Uterus (tissue), 4 donors: ENCODE measurements at places on chromosomes 1 and 21. TPM values are rescaled to one million over a fixed set of nuclear protein-coding genes. Genes with fewer than 3 reads are reported as not detected.
A peak's percentile ranks its signal among the peaks of the same experiment; 100 is the strongest.

GRCh38 chr1:108316545-108316944 is 72.7 kb upstream of the NBPF4 start:
- DNase-seq, result no peak

DNA sequence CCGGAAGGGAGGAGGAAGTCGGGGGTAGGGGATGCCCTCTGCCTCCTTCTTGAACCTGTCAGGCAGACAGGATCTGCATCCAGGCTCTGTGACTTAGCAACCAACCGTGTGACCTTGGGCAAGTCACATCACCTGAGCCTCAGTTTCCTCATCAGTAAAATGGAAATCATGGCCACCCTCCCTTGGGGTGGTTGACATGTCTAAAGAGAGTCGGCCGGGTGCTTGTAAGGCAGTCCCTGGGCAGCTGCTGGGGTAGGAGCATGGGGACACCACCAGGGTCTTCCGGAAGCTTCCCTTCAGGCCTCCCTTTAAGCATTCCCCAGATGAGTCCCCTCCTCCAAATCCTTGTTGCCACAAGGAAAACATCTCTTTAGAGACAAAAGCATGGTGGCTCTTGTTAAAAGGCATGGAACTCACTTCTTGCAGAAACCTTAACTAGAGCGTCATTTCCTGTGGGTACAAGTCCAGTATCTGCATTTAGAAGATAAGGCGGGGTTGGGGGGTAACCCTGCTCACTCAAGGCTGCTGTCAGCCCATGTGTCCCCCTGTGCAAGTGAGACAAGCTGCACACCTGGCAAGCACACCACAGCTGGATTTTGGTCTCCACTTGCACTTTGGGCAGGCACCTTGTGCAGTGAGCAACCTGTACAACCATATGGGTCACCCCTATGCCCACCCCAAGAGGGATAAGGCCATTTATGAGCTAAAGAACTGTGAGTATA is 10.4 kb downstream of the CLCNKB start:
- DNase-seq, result no peak

GRCh38 chr21:41370840-41371684 is 9.2 kb downstream of the MX2 start:
- DNase-seq, result peak; percentile 8

DNA sequence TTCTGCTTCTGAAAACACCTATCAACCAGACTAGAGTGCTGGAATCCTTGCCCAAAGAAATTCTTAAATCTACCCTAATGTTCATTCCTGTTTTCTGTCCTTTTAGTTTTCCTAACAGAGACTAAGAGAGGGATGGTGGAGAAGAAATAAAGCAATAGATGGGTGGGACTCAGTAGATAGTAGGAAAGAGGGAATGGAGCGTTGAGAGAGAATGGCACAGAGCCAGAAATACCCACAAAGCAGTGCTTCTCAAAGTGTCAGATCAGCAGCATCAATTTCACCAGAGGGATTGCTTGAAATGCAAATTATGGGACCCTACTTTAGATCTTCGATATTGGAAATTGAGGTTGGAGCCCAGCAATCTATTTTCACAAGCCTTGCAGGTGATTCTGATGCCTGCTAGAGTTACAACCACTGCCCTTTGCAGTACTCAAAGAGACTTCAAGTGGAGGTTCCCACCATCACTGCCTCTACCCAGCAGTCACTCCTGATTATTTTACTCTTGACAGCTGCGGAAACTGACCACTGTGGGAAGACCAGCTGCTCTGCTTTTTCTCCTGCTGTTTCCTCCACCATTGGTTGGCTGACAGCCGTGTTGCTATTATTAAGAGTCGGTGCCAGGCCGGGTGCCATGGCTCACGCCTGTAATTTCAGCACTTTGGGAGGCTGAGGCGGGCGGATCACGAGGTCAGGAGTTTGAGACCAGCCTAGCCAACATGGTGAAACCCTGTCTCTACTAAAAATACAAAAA is 11.4 kb upstream of the PRPF3 start:
- DNase-seq, result no peak

- DNase-seq, result no peak
Measured at GRCh38 chr1:84174051-84174556, 30.0 kb downstream of the PRKACB start.

GRCh38 chr1:102897557-102897956 is 210.8 kb downstream of the COL11A1 start:
- no peak for DNase-seq

DNA sequence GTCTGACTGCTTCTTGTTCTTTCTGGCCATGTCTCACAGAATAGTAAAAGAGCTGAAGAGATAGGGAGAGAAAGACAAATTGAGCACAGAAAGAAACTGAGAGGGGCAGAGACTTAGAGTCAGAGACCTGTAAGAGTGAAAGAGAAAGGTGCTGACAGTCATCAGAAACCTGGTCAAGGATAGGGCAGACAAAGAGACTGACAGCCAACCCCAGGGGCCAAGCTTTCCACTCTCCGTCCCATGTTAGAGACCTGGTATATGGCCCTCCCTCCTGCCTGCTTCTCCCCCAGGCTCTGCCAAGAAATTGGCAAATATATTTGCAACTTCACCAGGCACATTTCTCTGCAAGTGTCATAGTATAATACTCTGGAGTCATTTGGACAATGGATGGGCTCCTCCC is 64.6 kb downstream of the RHBG start:
- DNase-seq, result no peak

DNA sequence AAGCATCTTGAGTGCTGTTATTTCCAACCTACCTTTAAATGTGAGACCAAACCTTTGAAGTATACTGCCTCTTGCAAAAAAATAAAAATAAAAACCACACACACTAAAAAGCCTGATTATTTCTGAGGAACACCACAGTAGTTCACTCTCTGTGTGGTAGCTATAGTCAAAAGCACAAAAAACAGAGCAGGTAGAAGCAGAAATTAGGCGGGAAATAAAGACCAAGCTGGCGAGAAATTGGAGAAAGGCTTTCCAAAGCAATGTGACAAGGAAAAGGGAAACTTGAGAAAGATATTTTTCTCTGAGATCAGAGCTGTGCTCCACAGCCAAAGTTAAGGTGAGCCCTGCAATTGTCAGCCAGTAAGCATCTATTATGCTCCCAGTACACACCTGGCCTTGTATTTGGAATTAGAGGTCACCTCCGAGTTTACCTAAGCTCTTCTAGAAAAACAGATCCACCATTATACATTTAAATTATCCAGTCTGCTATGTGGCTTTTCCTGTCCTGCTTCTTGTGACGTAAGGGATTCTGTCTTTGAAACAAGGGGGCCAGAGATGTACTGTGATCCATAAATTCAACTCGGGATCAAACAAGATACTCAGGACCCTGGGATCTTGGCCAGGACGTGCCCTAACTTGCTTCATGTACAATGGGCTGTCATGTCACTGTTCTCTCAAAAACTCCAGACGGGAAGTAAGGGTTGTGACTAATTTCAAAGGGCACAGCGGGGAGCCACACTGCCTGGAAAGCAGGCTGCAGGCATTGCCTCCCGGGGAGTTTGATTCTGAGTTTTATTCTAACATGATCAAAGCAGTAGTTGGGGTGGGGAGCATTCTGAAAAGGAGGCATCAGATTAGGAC is 39.8 kb upstream of the RAB4A start:
- DNase-seq, result no peak

DNA sequence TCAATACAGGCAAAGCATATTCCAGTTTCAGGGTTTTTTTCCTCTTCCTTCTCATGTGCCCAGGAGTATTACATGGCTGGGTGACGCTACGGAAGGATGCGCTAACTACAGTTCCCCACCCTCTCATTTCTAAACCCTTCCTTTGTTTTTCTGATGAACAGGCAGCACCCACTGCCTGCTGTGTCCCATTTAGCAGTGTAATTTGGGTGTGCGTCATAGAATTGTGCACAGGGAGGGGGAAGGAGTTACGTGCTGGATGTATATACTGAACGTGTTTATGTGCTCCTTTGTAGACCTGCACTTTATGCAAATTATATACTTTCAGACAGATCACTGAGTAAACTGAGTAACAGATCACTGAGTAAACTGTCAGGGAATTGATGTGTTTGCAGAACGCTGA is 44.5 kb downstream of the ELAPOR1 start:
- DNase-seq, result no peak

GRCh38 chr1:35576061-35576765 is 3.1 kb downstream of the TFAP2E start:
- DNase-seq, result no peak

- no peak for DNase-seq
Measured at GRCh38 chr1:45216200-45216541, 9.8 kb upstream of the ZSWIM5 start.

DNA sequence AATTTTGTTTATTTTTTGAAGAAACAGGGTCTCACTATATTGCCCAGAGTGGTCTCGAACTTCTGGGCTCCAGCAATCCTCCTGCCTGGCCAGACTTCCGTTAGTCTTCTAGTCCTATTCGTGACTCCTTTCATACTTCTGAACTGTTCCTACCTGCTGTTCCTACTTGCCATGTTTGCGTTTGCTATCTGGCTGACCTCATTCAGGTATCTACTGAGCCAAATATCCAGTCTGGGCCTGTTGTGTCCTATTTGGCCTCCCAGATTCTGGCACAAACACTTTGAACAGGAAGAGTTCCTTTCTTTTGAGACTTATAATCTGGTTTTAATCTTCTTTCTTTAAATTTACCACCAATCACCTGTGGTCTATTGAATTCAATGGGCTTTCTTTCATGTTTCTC is 6.9 kb upstream of the NR1I3 start:
- no peak for DNase-seq

DNA sequence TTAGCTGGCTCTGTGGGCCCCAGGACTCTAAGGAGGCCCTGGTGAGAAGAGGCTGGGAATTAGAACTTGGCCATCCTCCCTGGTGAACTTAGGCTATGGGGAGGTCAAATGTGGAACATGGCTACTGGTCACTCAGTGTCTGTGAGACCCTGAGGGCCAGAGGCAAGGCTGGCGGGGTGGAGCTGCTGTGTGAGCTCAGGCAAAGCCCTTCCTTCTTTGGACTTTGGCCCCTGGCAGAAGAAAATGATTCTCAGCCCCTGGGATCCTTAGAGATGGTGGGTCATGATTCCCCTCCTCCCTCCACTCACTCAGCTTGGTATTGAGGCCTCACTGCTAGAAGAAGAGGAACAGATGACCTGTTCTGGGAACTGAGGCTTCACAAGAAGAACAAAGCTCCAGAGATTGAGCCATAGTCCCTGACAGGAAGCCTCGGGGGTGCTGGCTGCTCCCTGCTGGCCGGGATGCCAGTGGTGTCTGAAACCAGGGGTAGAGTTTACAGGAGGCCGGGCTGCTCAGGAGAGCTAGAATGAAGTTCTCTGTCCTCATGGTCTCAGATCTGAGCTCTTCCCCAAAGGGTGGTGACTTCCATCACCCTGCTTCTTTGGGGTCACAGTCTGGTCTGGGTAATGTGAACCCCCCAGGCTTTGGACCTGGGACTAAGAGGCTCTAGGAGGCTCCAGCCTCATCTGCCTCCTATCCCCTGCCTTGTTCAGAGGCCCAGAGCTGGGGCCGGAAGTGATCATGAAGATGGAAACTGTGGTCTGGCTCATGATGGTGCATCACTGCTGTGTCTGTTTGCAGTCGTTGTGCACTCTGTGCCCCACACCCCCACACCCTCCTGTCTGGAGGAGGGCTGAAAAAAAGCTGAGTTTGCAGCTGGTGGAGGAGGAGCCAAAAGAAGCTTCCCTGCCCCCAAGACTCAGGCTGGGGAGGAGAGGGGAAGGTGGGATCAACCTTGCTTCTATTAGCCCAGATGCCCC is 905 bp downstream of the BTBD19 start:
- DNase-seq, result peak; percentile 69

DNA sequence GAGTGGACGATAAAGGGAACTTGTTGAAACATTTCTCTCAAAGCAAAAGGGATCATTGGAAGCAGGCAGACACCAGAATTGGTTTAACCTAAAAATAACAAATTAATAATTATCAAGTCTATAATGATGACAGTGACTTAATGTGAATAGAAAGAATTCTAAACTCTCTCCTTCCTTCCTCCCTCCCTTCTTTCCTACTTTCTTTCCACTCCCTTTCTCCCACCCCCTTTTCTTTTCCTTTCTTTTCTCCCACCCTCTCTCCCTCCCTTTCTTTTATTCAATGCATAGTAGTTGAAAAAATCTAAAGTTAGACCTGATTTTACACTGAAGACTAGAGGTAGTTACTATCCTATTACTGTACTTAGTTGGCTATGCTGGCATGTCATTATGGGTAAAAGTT is 55.7 kb downstream of the PTPRC start:
- DNase-seq, result no peak

DNA sequence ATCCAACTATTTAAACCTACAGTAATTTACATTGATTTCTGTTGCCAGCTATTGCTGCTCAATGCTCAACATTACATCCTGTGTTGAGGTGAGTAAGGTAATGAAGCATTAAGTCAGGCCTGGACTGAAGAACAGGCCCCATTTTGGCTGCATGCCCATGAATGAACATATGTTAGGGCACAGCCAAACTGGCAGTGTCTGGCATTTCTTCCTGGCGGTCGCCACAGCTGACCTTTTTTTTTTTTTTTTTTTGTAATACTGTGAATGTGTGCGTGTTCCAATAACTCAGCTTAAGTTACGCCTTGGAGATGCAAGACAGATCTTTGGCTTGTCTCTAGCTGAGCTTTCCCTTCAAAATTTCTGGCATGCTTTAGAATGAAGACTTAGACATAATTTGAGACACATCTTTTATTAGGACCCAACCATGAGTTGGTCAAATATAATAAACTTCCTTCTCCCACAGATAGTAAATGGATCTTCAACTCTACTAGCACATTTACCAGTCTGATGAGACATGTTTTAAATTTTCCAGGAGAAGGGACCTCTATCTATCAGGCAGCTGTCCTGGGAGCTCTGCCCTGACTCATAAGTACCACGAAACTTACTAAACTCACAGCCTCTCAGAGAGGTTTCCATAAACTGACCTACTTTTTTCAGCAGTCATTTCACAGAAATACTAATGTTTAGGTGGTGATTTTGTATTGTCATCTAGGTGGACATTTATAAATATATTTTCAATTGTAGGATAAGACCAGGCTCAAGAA is 341.1 kb upstream of the RUNX1 start:
- DNase-seq, result no peak

DNA sequence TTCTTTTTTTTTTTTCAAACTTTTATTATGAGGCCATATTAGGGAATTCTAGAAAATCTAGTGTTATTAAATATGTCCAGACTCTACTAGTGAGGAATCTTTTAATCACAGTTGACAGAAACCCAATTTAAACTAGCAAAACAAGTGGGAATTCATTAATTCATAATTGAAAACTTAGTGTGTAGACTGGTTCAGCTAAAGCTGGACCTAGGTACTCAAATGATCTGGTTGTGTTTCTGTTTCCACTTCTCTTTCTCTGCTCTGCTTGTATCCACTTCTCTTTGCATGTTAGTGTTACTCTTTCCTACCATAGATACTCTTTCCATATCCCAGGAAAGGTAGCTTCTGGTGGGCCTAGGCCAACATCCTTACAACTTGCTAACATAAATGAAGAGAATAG is 81.2 kb upstream of the HIVEP3 start:
- DNase-seq, result no peak

GRCh38 chr21:34890724-34891612 is 158.1 kb downstream of the RUNX1 start:
- DNase-seq, result no peak

Gene SLC16A4
- total RNA-seq, result 2.3 TPM

Gene CLDN17
- not detected for total RNA-seq

Gene LCE2A
- total RNA-seq, result not detected

Gene GOLT1A
- total RNA-seq, result not detected

Gene PRAMEF11
- total RNA-seq, result not detected

Gene RAB7B
- 5.9 TPM for total RNA-seq

Gene TIE1
- total RNA-seq, result 71.6 TPM

Gene KRTAP21-2
- total RNA-seq, result not detected

Gene LCE1B
- not detected for total RNA-seq

Gene FLG2
- total RNA-seq, result not detected
